Type B pancreatic cell (in vitro differentiated cells): ENCODE measurements at places on chromosomes 3 and 15. TPM values are rescaled to one million over a fixed set of nuclear protein-coding genes. Genes with fewer than 3 reads are reported as not detected.

The LYSMD4 gene
- 11.8 and 16.9 TPM in 2 replicates for total RNA-seq

The HCLS1 gene
- 5.9 and 6.0 TPM in 2 replicates for total RNA-seq

The TNNC1 gene
- 6.6 and 16.6 TPM in 2 replicates for total RNA-seq

GRCh38 chr3:115667738-115668065, 44.4 kb downstream of the GAP43 start:
- H3K27ac ChIP-seq, result no peak overlapping the region
- no peaks in the 10 kb centered on the region for H3K27me3 ChIP-seq
- no peak for DNase-seq
- no peaks in the 10 kb centered on the region for H3K36me3 ChIP-seq

GRCh38 chr3:50380405-50381085, 21.2 kb upstream of the TMEM115 start:
- no peak for DNase-seq
- no peak overlapping the region for H3K4me3 ChIP-seq
- H3K27ac ChIP-seq, result no peak overlapping the region
- no peaks in the 10 kb centered on the region for H3K36me3 ChIP-seq

DNA sequence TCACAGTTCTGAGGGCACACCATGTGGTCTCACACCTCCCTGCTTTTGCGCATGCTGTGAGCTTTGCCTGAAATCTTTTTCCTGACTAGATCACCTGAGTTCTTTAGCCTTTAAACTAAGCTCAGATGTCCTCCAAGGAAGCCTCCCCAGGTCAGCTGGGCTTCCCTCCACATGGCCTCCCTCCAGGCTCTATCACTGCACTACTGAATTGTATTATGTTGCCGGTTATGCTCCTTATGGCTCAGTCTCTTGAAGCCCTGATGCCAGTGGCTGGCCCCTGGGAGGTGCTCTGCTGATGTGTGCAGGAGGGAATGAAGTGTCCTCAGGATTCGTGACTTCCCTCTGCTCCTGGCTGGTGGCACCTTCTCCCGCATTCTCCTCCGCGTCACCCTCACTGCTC, 93.3 kb upstream of the BLM start:
- DNase-seq, result no peak
- no peaks in the 10 kb centered on the region for H3K27me3 ChIP-seq
- H3K27ac ChIP-seq, result no peak overlapping the region
- H3K4me1 ChIP-seq, result no peaks in the 10 kb centered on the region
- H3K4me3 ChIP-seq, result no peak overlapping the region

DNA sequence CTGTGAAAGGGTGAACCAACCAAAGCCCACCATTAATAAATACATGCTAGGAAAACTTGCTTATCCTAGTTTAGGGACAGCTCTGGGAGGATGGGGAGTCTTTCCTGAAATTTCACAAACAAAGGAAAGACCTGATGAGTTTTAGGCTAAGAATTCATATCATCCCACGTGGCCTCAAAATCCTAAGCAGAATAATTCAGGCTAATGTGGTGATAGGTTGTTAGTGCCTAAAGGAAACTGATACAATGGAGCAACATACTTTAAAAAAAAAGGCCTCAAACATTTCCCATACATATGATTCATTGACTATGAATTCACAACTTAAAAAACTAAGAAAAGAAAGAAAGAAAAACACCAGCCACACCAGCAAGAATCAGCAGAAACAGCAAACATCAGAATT, 126.9 kb upstream of the CNTN4 start:
- no peak overlapping the region for H3K4me3 ChIP-seq
- H3K36me3 ChIP-seq, result no peaks in the 10 kb centered on the region
- H3K27ac ChIP-seq, result no peak overlapping the region
- no peaks in the 10 kb centered on the region for H3K27me3 ChIP-seq

DNA sequence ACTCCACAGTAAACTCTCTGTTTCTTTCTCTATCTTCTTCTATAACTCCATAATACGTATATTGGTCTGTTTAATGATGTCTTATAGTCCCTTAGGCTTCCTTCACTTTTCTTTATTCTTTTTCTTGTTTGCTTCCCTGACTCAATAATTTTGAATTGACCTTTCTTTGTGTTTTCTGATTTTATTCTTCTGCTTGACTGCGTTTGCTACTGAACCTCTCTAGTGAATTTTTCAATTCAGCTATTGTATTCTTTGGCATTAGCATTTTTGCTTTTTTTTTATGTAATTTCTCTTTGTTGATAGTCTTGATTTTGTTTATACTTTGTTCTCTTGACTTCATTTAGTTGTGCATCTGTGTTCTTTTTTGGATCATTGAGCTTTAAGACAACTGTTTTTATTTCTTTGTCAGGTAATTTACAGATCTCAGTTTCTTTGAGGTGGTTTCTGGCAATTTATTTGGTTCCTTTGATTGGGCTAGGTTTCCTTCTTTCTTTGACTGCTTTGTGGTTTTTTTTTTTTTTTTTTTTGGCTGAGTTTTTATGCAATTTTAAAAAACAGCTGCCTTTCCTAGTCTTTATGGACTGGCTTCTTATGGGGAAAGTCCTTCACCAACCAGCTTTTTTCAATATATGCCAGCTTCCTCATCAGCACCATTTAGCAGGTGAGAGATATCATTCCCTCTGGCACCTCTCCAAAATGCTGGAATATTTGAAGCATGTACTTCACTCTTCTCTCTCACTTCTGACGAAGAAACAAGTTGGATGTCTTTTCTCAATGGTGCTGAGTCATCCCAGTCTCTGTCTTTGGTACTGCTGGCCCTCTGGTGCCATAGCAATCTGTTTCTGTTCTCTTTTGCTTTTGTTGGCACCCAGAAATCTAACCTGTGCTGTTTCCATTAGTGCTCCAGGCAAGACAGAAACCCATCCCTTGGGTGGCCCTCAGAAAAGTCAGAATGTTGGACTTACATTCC, 17.6 kb downstream of the RSRC1 start:
- no peaks in the 10 kb centered on the region for H3K27me3 ChIP-seq
- no peak overlapping the region for H3K4me3 ChIP-seq
- no peak for DNase-seq
- H3K36me3 ChIP-seq, result peaks cover 55% of the 10 kb centered on the region
